ENCODE measurements at places on chromosomes 16 and 17.
A peak's percentile ranks its signal among the peaks of the same experiment; 100 is the strongest.

- no peak for DNase-seq
Observed at GRCh38 chr16:4324492-4325252, 8.8 kb downstream of the GLIS2 start.

- no peak for DNase-seq
Observed at GRCh38 chr16:50684823-50685461, 3.8 kb upstream of the SNX20 start.

DNA sequence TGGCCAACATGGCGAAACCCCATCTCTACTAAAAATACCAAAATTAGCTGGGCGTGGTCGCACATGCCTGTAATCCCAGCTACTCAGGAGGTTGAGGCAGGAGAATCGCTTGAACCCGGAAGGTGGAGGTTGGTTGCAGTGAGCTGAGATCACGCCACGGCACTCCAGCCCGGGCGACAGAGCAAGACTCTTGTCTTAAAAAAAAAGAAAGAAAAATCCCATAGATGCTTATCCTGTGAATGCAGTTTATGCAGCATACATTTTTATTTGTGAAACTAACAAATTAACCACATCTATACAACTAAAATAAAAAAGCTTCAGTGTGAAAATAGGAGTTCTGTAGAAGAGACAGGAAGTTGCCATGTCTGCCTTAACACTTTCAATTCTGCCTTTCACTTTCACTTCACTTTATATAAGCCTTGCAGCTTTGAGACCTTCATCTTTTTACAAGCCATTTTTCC lies 7.1 kb downstream of the IGSF6 start:
- peak; percentile 14 for DNase-seq

DNA sequence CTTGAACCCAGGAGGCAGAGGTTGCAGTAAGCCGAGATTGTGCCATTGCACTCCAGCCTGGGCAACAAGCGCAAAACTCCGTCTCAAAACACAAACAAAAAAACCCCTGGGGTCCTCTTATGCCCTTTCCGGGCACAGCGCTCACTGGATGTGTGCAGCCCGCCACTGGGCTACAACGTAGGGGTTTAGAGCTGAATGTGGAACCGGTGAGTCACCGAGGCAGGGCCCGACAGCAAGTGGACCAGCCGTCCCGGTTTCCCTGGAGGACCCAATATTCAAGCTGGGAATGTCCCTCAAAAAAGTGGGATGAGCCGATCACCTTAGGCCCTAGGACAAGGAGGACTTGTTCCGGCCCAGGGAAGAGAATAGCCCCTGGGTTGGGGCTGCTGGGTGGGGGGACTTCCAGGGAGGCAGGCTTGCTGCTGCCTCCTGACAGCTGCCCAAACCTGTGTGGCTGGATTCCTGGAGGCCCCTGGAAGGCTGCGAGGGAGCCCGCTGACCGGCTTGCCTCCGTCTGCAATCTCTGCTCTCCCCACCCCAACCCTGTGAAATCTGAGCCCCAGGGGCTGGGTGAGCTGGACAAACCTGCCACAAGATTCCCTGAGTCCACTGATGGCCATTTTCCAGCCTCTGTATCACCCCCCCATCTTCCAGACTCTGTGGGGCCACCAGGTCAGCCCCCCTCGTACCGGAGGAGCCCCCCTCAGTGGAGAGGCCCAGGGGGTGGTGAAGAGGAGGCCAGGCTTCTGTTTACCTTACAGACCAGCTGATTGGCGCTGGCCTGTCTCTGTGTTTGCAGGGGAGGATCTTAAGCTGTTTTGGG lies 2.9 kb upstream of the CLDN9 start:
- DNase-seq: no peak

- no peak for DNase-seq
Observed at GRCh38 chr17:7903154-7904103, 12.7 kb downstream of the RNF227 start.

DNA sequence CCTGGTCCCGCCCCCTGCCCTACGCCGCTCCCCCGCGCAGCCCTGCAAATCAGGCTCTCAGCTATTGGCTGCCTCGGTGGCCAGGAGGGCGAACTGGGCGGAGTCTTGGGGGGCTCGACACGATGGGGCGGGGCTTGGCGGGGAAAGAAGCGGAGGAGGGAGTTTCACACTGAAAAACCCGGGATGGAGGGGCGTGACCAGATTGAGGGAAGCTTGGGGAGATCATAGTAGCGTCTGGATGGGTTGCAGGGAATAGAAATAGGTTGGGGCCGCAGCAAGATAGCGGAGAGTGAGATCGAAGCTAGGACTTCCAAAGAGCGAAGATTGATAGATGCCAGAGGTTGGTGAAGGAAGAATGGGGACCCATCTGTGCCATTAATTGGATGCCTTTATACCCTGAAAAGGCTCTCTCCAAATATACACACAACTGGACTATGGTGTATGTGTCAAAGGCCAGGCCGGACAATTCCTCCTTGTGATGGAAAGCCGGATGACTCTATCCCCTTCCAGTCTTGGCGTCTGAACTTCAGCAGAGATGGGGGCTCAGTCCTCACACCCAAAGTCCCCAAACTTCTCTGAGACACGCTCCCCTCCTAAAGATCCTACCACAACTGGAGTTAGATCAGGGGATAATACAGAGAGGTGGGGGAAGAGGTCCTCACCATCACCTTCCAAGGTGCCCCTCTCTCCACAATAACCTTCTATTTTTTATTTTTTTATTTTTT lies 376 bp upstream of the STAC2 start:
- DNase-seq: peak; percentile 36

DNA sequence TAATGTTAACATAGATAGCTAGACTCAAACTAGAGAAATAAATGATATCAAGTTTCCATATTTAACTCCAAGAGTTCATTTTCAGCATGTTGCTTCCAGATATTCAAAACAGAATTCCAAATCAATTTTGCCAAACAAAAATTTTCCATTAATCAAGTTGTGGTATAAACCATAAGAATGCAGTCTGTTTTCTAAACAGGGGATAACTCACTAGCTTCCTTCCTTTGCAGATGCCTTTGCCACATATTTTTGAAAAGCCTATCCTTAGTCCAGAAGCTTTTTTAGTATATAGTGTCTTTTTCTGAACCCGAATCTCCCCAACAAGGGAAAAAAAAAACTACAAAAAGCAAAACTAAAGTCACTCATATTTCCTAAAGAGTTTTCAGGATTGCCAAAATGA lies 61.5 kb downstream of the HELZ start:
- DNase-seq: no peak

- no peak for DNase-seq
Observed at GRCh38 chr17:40617678-40618240, 29.9 kb downstream of the SMARCE1 start.

DNA sequence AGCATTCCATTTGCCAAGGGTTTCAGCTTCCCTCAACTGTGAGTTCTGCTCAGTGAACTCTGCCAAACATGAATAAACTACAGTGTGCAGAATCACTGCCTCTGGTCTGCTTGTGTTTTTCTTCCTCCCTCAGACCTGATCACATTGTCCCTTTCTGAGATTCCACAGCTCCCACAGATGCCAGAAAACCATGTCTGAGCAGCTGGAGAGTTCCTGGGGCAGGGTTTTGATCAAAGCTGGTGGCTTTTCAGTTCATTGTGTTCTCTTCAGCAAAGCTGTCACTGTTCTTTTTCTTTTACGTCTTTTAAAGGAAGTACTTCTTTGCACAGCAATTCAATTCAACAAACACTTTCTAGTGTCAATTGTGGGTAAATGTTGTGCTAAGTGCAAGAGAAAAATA lies 555.8 kb downstream of the RBFOX1 start:
- no peak for DNase-seq

DNA sequence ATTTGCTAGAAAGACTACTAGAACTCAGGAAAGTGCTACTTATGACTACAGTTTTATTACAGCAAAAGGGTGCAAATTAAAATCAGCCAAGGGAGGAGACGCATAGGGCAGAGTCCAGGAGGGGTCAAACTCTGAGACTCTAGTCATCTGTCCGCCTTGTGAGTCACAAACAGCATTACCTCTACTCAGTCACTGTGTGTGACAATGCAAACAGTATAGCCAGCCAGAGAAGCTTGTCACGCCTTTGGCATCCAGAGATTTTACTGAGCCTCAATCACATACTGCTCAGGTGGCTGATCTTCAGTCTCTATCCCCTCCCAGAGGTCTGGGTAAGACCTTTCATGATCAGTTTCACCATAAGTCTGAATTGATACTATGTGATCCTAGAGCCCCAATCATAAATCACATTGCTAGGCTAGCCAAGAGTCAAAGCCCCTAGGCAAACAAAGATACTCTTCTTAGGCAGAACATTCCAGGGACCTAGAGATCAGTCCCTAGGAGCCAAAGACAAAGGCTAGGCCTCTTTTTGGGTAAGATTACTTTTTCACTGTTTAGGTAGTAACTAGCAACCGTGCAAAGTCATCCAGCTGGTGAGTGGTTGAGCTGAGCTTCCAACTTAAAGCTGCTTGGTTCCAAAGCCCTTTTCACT lies 48.8 kb upstream of the CLEC19A start:
- no peak for DNase-seq

- no peak for DNase-seq
Observed at GRCh38 chr17:49910858-49911204, 58.2 kb upstream of the DLX4 start.

DNA sequence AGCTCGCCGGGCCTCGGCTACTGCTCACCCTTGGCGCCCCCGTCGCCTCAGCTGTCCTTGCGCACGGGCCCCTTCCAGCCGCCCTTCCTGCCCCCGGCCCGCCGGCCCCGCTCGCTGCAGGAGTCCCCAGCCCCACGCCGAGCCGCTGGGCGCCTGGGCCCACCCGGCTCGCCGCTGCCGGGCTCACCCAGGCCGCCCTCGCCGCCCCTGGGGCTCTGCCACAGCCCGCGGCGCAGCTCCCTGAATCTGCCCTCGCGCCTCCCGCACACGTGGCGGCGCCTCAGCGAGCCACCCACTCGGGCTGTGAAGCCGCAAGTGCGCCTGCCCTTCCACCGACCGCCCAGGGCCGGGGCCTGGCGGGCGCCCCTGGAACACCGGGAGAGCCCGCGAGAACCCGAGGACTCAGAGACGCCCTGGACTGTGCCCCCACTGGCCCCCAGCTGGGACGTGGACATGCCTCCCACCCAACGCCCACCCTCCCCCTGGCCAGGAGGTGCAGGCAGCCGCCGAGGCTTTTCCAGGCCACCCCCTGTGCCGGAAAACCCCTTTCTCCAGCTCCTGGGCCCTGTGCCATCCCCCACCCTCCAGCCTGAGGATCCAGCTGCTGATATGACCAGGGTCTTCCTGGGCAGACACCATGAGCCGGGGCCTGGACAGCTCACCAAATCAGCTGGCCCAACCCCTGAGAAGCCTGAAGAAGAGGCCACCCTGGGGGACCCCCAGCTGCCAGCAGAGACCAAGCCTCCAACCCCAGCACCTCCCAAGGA lies 12.8 kb downstream of the MYO15A start:
- DNase-seq: no peak

DNA sequence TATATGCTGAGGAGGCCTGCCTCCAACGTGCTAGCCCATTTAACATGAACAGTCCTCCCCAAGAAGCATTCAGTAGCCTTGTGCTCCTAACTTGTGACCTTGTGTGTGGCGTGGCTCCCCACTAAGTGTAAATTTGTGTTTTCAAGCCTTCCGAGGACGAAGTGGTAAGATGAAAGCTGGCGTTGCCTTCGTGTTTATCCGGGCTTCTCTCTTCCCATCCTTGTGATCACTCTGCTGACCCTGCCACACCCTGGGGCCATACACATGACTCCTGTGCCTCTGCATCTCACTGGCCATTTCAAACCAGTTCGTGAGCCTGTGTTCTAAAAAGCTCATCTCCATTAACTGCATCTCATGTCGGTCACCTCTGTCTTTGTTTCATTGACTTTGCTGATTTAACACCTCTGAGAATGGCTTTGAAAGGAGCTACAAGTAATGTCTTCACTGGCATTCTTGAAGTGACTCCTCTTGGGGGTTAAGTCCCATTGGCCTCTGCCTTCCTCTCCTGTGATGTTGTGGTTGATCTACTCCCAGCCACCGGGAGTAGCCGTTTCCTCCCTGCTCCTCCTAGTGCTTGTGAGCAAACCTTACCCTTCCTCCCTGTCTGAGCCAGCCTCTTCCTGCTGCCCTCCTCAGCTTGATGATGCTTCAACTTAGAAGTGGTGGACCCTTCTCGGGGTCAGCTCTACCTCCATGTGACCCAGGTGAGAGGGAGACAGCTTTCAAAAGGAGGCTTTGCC lies 27.4 kb upstream of the NAGLU start:
- no peak for DNase-seq

GRCh38 chr17:62456016-62456415 lies 22.6 kb upstream of the TLK2 start:
- no peak for DNase-seq

DNA sequence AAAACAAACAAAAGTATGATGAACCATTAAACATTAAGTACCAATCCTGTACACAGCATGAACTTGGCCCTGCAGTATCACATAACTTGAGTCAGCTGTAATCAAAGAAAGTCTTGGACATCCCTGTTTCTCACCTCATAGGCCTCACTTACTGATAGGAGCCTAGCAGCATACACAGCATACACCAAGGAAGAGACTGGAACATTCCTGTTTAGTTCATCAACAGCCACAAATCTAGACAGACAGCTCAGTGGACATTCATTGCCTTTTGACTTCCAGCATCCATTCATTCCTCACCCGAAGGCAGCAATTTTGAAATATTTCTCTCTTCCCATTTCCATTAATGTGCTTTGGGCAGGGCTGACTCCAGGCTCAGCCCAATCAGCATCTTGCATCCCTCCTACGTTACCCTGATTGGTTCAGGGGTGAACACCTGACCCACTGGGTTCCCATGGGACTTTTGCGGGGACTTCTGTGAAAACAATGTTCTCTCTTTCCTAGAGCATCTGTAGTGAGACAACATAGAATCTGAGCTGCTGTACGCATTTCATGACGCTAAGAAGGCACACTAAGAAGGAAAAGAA lies 336.7 kb upstream of the ZFHX3 start:
- no peak for DNase-seq

DNA sequence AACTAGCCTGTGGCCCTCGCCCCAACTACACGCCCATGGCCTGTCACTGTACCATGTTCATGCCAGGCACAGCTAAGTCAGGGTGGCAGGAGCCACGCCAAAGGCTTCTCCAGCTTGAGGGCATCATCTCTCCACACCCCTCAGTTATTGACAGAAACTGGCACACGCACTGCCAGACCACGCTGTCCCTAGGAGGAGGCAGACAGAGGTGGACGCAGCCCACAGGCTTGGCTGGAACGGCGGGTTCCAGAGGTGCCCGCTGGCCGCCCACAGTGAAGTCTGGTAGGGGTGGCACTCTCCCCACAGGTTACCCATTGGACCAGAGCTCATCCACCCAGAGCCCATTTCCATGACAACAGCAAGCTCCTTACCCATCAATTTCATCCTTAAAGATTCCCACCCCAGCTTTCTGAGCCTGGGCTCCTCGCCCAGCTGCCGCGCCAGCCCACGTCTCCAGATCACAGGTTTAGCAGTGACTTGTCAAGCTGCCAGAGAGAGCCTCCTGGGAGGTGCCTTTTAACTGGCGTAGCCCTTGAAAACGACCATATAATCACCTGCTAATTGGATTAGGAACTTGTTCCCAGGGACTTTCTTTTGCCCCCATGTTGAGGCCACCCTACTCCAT lies 27.9 kb downstream of the RPRML start:
- DNase-seq: no peak
